ENCODE measurements at places on chromosomes 11 and 22. TPM values are rescaled to one million over a fixed set of nuclear protein-coding genes. Genes with fewer than 3 reads are reported as not detected.

- no peaks in the 10 kb centered on the region for H3K27me3 ChIP-seq
- peaks cover 11% of the 10 kb centered on the region for H3K4me1 ChIP-seq
- H3K36me3 ChIP-seq = no peaks in the 10 kb centered on the region
- no peak for DNase-seq
- H3K4me3 ChIP-seq = no peak overlapping the region
Observed at GRCh38 chr11:75496305-75496752, 29.4 kb downstream of the GDPD5 start.

The RAG2 gene
- not detected for total RNA-seq

DNA sequence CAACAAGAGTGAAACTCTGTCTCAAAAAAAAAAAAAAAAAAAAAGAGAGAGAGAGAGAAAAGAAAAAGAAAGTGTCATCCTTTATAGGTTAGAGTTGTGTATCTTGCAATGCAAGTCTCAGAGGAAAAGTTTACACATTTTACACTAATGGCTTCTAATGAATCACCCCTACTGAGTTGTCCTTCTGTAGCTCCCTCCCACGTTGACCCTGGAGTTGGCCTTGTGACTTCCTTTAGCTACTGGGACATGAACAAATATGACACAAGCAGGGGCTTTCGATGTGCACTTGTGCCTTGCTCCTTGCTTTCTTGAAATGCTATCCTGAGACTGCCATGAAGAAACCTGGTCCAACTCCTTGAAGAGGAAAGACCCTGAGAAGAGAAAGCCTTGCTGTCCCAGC, 2.4 kb upstream of the SMCO4 start:
- H3K27me3 ChIP-seq = peaks cover 4% of the 10 kb centered on the region
- DNase-seq = no peak
- no peaks in the 10 kb centered on the region for H3K36me3 ChIP-seq
- peaks cover 19% of the 10 kb centered on the region for H3K4me1 ChIP-seq
- H3K4me3 ChIP-seq = peak overlapping the region; percentile 57
- no peak overlapping the region for H3K27ac ChIP-seq

The CXCR5 gene
- not detected for total RNA-seq
